ENCODE measurements at places on chromosomes 3 and 15.

DNA sequence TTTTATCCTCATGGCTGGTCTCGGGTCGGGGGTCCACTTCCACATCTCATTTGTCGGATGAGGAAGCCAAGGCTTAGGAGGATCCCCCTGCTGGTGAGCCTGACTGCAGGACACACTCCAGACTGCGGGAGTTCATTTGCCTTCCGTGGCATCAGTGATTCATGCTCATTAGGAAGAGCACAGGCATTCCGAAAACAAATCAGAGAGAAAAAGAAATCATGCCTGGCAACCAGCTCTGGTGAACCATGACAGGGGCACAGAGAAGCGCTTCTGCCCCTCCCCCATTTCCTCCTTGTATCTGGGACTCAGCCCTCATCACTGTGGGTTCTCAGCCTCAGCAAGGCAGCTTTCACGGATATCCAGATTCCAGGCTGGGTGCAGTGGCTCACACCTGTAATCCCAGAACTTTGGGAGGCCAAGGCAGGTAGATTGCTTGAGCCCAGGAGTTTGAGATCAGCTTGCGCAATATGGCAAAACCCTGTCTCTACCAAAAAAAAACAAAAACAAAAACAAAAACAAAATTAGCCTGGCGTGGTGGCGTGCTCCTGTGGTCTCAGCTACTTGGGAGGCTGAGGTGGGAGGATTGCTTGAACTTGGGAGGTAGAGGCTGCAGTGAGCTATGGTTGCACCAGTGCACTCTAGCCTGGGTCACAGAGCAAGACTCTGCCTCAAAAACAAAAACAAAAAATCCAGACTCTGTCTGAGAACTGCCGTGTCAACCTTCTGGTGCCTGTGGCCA is 28.4 kb downstream of the IRAK2 start:
- peak; percentile 71 for DNase-seq

- peak; percentile 93 for DNase-seq
These were observed at the start of gene SEMA4B for GRCh38 chr15:90201130-90201943. TSS of gene SEMA4B (plus strand) at chr15:90201330. CDS start at chr15:90201579, 249 bp downstream.

DNA sequence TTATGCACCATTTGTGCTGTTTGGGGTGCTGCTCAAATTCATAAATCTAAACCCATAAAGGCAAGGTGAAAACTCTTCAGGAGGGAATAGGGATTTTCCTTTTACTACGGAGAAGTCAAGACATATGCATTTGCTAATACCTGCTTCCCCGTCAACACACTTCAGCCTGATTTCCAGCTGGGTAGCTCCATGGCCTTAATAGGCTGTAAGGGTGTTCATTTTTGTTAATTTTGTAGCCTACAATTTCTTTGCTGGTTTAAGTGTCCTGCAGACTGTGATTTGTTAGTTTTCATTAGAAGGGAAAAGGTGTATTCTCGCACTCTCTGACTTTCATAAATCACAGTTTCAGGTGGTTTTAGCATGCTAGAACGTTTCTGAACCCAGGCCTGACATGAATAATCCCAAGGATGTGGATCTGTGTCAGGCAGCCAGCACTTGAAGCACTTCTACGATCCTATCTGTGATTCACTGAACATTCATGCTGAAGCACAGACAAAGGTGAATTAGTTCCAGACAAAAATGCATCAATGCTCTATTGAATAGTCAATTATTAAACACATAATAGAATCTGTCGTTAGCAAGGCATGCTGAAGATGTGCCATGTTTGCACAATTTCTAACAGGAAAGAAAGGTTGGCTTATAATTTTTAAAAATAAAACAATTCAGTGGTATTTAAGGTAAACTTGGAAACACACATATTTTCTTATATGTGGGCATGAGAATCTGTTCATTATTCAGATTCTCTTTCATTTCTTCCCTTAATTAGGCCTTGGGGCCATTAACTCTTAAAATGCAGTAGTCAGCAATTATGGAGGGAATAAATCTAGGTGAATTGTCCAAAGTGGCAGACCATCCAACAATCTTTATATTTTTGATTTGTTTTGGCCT is 17.9 kb upstream of the NMNAT3 start:
- DNase-seq = no peak

GRCh38 chr3:124805671-124806070 is 75.4 kb downstream of the UMPS start:
- DNase-seq = no peak

DNA sequence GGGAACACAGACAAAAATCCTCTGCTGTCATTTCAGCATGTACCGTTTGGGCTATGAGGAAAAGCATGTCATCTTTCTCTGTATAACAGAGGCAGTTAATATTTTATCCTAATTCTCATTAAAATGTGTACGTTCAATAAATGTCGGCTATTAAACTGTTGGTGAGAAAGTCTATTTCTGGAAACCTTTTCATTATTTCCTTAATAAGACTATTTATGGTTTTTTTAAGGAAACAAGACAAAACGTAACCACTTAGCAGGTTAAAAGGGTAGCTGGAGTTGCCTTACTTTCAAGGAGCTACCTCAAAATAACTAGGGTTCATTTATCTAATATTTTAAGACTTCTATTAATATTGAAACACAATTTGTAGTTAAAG is 1.8 kb upstream of the STT3B start:
- DNase-seq = no peak

- no peak for DNase-seq
These were observed 21.0 kb downstream of the PDZRN3 start for GRCh38 chr3:73603762-73604171.

- no peak for DNase-seq
These were observed 14.7 kb downstream of the MCTP2 start for GRCh38 chr15:94246016-94246415.

DNA sequence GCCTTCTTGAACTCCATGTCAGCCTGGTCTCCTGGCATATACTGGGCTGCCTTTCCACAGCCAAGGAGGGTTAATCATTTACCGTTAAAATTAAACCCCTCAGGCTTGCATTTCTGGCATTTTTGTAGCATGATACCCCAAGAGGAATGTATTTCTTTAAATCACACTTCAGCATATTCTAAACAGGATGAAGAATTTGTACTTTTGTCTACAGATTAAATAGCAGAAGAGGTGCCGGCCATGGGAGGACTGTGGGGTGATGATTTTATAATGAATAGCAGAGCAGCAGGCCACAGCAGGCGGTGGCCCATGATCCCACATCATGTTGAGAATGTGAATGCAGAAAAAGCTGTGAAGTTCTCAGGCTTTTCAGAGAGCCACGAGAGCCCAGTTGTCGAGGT is 90.2 kb downstream of the ARNT2 start:
- peak; percentile 78 for DNase-seq

- DNase-seq = no peak
These were observed 335.1 kb downstream of the SV2B start for GRCh38 chr15:91435113-91435512.

- no peak for DNase-seq
These were observed 265.4 kb downstream of the SLCO3A1 start for GRCh38 chr15:92118936-92119325.

- DNase-seq = no peak
These were observed 145.0 kb downstream of the NEK10 start for GRCh38 chr3:27224197-27224596.

DNA sequence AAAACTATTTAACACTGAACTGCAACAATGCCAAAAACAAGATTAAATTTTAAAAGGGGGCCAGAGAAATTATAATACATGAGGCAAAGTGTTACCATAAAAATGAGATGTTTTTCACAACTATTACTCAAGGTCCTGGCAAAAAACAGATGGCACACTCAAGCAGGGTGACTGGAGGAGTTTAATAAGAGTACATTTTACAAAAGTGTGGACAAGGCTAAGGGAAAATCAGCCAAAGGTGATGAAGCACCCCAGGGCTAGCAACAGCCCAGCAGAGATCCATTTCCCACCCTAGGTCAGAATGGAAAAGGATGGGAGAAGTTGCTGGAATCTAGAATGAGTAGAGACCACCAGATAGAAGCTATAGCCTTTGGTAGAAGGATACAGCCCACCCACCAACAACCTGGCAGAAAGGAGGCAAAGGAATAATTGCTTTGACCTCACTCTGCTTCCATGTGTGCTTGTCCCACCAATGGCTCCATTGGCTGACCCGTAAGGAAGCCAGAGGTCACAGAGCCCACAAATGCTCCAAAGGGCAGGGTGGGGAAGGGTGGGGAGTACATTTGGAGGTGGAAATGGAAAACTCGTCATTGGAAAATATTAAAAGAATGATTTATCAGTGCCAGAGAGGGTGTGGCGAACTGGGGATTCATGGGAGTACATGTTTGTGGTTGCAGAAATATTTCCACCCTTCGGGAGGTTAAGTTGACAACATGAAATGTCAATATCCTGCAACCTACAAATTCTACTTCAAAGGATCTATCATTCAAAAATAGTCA is 161.0 kb upstream of the UBE2E2 start:
- no peak for DNase-seq

- peak; percentile 78 for DNase-seq
These were observed 35.8 kb downstream of the ST8SIA2 start for GRCh38 chr15:92429378-92430068.

DNA sequence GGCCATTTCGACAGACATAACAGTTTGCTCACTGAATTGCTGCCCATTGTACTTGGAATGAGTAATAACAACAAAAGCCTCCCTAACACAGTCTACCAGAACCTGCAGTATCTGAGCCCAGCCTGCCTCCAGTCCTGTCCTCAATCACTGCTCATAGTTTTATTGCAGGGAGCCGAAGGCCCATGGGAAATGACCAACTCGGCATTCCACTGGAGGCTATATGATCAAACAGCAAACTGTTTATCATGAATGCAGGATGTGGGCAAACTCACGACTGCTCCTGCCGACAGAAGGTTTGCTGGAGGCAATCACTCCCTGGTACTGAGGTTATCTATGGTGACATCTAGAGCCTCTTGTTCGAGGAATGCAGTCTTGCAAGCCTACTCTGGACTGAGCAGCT is 46.3 kb downstream of the LSM3 start:
- peak; percentile 24 for DNase-seq

DNA sequence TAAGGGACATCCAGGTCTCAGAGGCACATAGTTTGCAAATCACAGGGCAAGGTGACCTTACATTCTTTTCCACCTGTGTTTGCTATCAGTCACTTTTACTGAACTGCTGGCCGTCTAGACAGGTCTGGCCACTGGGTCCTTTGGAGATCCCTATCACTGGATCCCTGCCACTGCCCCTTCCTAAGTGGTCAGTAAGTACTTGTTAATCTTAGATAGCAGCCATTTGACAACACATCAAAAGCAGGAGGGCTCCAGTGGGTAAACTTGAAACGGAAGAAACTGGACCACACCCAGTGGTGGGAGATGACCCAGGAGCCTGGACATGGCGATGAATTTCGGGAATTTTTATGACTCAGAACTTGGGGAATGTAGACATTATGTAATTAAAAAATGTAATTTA is 28.9 kb upstream of the RASGRP1 start:
- DNase-seq = no peak

DNA sequence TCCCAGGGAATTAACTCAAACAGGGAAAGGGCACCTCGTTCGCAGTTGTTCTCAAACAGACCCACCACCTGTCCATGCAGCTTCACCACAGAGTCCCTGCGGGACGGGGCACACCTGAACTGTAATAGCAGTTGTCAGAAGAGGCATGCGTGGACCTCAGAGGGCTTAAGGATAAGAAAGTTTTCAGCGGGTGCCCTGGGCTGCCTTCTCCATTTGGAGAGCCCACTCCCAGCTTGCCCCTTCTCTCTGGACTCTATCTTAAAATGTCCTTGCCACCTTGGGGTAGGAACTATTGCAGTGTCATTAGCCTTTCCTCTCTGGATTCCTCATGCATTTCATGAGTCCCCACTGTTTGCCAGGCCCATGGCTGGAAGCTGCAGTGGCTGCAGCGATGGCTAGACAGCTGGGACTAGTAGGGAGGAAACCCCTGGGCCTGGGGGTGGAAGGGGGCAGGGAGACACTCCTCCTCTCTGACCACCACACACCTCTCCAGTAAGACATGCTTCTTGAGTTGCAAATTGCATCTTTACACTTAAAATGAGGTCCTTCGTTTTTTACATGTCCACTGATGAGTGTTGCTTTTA is 33.5 kb downstream of the PDIA5 start:
- no peak for DNase-seq

DNA sequence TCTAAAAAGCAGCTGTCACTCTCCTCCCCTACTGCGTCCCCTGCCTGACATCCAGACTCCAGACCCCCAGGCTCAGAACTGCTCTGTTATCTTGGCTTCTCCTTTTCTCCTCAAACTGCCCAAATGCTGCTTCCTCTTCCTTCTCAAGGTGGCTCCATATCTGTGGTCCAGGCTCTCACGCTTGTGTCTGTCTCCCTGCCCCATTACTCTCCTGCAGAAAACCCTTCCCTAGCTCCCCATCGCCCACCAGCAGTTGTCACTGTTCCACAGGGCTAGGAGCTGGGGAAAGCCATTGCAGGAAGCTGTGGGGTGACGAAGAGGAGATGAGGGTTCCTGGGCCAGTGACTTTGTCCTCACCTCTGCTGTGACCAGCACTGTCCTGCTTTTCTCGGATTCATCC is 30.7 kb upstream of the CGNL1 start:
- DNase-seq = peak; percentile 88

- no peak for DNase-seq
These were observed 27.8 kb upstream of the KCNMB2 start for GRCh38 chr3:178508443-178508825.

- DNase-seq = peak; percentile 85
These were observed 6.7 kb downstream of the EOMES start for GRCh38 chr3:27715454-27715806.

DNA sequence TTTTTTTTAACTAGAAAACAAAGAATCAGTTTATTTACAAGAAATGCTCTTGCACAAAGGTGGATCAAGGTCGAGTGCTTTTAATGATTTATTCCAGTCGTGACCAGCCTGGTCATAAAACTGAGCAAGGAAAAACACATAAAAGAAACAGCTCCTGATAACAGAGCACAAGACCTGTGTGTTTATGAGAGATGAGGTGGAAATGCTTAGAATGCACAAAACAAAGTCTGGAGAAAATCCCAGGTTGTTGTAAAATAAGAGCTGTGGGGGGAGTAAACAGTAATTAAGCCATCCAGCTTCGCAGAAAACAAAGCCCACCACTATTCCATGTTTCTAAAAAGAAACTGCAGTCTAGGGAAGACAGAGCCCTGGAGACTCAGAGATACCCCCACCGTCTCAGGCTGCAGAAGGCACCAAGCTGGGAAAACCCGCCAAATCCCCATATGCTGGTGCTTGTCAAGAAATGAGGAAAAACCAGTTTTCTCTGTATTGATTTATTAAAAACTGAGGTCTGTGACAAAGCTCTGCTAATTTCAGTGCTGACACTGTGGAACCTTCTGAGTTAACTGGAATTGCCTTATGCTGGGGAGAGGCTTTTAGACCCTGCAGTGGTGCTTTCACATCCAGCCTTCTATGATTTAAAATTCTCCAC is 139.3 kb downstream of the ADAMTS17 start:
- DNase-seq = peak; percentile 20

DNA sequence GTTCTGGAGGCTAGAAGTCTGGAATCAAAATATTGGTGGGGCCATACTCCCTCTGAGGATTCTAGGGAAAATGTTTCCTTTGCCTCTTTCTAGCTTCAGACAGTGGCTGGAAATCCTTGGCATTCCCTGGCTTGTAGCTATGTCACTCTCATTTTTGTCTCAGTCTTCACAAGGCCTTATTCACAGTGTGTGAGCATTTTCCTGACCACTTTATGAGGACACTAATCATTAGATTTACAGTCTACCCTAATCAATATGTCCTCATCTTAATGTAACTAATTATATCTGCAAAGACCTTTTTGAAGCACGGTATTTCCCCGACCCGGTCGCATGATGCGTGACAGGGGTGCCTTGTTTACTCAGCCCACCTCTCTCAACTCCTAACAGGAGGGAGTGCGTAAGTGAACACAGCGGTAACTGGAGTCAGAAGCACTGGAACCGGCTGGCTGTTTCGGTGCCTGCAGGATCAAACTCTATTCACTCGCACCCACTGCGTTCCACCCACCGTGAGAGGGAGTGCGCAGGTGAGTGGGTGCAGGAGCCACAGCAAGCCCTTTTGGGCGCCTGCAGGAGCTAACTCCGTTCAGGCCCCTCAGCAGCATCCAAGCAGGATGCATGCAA is 155.0 kb downstream of the EPHA3 start:
- no peak for DNase-seq

Measured in endodermal cell (in vitro differentiated cells).